Pulmonary artery endothelial cell (primary cell): ENCODE measurements at places on chromosomes 7 and 10. TPM values are rescaled to one million over a fixed set of nuclear protein-coding genes. Genes with fewer than 3 reads are reported as not detected.

Gene ZNF365
- total RNA-seq, result 0.04 and 0.40 TPM in 2 replicates

Gene SPAM1
- not detected in 2 replicates for total RNA-seq

Gene CYP3A4
- not detected in 2 replicates for total RNA-seq

Gene CYP26C1
- total RNA-seq, result 0.33 and 0.56 TPM in 2 replicates

- DNase-seq, result no peak
Measured at GRCh38 chr10:100895896-100896295, 16.9 kb upstream of the SLF2 start.

GRCh38 chr7:105811189-105811847 lies 65.1 kb downstream of the ATXN7L1 start:
- no peak for DNase-seq

DNA sequence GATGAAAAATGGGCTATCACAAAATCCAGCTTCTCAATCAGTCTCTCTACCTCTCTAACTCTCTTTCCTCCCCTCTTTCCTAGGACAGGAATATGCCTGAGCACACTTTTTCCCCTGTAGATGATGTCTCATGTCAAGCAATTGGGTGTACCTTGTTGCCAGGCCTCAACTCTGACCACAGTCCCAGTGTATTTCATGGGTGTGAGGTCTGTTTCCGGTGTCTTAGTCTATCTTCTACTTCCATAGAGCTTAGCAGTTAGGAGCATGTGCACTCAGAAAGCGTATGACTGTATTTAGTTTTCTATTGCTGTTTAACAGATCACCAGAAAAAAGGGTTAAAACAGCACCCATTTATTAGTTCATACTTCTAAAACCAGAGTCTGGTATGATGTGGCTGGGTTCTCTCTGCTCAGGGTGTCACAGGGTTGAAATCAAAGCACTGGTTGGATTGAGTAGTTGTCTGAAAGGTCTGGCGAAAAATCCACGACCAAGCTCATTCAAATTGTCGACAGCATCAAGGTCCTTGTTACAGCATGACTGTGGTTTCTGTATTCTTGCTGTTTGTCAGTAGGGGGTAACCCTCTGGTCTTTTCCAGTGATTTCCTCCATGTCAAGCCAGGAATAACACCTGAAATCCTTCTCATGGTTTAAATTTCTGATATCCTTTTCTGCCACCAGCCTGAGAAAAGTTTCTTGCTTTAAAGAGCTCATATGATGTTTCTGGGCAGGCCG lies 130.0 kb downstream of the THSD7A start:
- no peak for DNase-seq

DNA sequence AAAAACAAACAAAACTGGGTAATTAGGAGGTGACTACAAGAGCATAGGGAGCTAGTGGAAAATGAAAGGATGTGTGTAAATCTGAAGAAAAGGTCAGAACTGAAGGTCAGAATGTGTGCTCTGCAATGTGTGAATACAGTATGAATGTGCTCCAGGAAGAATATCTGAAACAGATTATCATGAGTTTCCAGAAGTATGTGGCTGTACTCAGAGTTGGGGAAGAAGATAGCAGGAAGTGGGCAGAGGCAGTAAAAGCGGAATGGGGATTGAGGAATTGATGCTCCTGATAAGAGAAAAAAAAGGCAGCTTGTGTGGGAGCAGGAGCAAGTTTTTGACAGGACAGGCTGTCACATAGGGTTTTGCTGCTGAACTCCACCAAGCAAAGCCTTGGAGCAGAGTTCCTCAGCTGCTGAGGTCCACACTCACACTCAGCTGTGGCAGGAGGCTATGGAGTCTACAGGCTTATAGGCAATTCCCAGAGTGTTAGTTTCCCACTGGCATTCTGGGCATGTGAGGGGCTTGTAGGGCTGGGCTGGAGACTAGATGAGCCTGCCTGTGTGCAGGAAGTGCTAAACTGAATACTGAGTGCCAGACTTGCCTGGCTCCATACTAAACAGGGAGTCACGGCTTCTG lies 22.9 kb downstream of the H2AZ2 start:
- DNase-seq, result no peak

GRCh38 chr10:21975378-21975990 lies 28.0 kb downstream of the DNAJC1 start:
- DNase-seq, result no peak

- no peak for DNase-seq
Measured at GRCh38 chr10:79468841-79469585, 23.6 kb upstream of the ZCCHC24 start.
